ENCODE measurements at places on chromosomes 12 and 14. TPM values are rescaled to one million over a fixed set of nuclear protein-coding genes. Genes with fewer than 3 reads are reported as not detected.

Gene TCL1A
- total RNA-seq, result not detected

Gene SPTB
- total RNA-seq, result not detected

Gene REC8
- total RNA-seq, result 1.1 TPM

Gene C12orf43
- total RNA-seq, result 25.4 TPM

Gene RND1
- total RNA-seq, result 0.11 TPM

Gene CLECL1
- total RNA-seq, result not detected

Gene ESR2
- total RNA-seq, result 0.03 TPM

Measured in SK-MEL-5 (cell line).